ENCODE measurements at places on chromosomes 2 and 18.

GRCh38 chr2:85794491-85795121, 40.8 kb downstream of the ATOH8 start:
- no peak for DNase-seq

GRCh38 chr2:217387776-217388387, 528.0 kb upstream of the TNP1 start:
- no peak for DNase-seq

DNA sequence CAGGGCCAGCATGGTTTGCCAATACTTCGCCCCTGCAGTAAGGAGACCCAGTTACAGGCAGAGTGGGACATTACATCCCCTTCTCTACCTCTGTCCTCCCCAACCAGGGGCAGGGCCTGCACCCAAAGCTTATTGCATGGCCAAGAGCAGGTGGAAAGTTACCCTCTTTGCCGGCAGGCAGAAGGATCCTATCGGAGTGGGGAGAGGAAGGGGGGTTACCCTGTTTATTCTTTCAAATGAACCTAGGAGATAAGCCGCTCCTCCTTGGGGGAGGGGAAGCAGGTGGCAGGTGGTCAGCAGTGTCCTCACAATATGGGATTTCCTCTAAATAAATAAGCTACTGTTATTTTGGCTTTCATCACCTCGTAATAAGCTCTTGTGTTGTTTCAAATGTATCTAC, 53.9 kb downstream of the SPATS2L start:
- no peak for DNase-seq

DNA sequence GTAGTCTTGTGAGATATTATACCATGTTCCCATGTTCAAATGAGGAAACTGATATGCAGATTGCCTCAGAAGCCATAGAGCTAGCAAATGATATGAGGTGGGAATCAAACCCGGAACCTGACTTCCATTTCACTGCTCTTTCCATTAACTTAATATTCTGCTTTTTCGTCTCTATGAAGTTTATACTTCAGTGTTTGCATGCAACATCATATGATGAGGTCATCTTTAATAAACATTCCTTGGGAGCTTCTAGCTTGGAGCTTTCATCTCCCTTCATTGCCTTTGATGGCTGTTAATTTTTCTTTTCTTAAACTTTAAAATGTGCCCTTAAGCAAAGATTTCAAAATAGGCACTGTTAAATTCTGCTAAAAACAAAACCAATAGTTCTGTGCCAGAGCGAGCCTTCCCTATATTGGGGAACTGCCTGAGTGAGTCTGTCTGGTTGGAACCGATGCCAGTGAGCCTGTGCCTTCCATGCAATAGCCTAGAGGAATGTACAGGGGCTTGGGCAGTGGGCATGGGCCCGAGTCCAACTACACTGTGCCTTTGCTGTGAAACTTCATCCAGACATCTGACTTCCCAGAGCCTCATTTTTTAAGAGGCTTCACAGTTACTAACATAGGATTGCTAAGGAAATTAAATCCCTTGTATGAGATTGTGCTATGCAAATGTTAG, 91.1 kb upstream of the TMEM200C start:
- no peak for DNase-seq

- no peak for DNase-seq
Measured at GRCh38 chr2:196500686-196501431, 138.7 kb upstream of the CCDC150 start.

GRCh38 chr18:74204526-74205152, 56.3 kb downstream of the TIMM21 start:
- DNase-seq: no peak

DNA sequence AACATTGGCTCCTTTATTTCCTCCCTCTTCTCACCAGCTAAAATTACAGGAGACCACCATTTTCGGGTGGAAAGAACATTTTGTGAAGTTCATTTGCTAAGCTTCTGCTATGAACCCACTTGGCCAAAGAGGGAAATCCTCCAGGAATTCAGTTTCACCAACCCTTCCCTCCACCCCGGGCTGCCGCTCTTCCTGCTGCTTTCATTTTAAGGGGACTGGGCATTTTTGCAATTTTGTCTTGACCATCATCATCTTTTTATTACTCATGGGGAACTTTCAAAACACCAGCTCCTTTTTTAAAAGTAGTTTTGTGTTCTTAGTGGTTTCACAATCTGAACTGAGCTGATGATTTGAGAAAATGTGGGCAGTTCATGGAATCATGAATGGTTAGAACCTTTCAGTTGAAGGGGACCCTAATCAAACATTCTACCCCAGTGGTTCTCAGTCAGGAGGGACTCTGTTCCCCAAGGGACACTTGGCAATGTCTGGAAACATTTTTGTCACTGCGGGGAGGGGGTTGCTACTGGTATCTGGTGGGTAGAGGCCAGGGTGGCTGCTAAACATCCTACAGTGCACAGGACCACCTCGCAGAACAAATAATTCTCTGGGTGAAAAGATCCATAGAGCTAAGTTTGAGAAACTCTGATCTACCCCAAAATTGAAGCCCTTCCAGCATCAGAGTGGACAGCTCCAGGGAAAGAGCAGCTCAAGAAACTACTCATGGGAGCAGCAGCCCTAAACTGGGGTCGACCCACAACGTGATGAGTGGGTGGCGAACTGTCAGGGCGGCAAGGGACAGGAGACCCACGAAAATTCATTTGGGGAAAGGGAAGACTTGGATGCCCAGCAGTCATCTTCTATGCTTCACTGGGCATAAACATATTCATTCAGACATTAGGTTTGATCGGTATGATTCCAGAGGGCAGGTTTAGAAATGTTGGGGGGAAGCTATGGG, 92.9 kb downstream of the ACKR3 start:
- DNase-seq: no peak

DNA sequence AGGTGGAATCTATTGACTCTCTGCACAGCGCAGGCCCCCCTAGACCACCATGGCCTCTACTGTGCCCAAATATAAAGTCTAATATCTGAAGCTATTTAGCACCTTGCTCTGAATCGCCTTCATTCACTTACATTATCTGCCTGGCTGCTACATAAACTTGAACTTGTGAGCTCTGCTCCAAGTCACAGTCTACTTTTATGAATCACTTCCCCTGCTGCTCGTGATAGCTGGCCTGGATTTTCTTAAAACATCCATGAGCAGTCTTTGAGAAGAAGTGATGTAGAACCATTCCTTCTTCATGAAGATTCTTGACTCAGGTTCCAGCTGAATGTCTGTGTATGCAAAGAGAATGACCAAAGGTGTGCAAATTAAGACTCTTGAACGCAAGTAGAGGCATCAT, 359.5 kb downstream of the RND3 start:
- no peak for DNase-seq

- DNase-seq: peak; percentile 91
Measured at GRCh38 chr2:54979321-54980044, 70.8 kb downstream of the RTN4 start.

- DNase-seq: no peak
Measured at GRCh38 chr18:39191058-39191457, 1625.5 kb upstream of the CELF4 start.

Measured in body of pancreas (tissue), 4 donors.